ENCODE measurements at places on chromosomes 3 and 15. TPM values are rescaled to one million over a fixed set of nuclear protein-coding genes. Genes with fewer than 3 reads are reported as not detected.

The CCDC39 gene
- total RNA-seq, result not detected

The MAGEF1 gene
- 5.4 TPM for total RNA-seq

The SI gene
- not detected for total RNA-seq

The CHRNA5 gene
- 1.4 TPM for total RNA-seq

The GPR160 gene
- total RNA-seq, result 16.9 TPM

The EPB42 gene
- not detected for total RNA-seq

The WDR93 gene
- not detected for total RNA-seq

The GOLGA8J gene
- total RNA-seq, result not detected

The ACKR4 gene
- total RNA-seq, result not detected

Measured in activated naive CD4-positive, alpha-beta T cell treated with anti-CD3 and anti-CD28 coated beads, Interleukin-2, amount 10 ng/mL, durations not matched to agents 5 hours and 36 hours (primary cell).